ENCODE measurements at places on chromosomes 7 and 10.

GRCh38 chr7:25569765-25570164, 341.5 kb upstream of the NPVF start:
- no peak for DNase-seq

DNA sequence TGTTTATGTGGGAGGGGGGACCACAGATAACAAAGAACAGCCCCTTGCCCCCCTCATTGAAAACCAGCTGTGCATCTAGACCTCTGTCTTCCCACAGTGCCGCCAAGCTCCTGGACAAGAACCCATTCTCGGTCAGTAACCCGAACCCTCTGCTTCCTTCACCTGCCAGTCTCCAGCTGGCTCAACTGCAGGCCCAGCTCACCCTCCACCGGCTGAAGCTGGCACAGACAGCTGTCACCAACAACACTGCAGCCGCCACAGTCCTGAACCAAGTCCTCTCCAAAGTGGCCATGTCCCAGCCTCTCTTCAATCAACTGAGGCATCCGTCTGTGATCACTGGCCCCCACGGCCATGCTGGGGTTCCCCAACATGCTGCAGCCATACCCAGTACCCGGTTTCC, 91.0 kb upstream of the PDCD4 start:
- DNase-seq = no peak

GRCh38 chr7:17131983-17132655, 166.3 kb upstream of the AHR start:
- DNase-seq = no peak

GRCh38 chr10:18377898-18378297, 237.7 kb downstream of the CACNB2 start:
- no peak for DNase-seq

DNA sequence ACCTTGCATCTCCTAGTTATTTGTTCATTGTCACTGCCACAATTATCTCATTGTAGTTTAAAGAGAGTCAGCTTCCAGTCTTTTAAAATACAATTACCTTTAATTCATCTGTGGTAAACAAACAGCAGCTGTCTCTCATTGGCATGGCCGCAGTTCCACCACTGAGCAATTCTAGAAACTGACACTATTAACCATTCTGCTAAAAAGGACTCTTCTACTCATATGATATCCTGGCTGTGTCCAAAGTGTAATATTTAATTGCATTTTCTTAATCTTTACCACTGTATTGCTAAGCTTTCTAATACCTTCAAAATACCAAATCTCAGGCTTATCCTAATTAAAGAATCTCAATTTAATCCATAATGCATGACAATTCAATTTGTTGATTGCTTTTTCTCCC, 639.0 kb downstream of the AUTS2 start:
- DNase-seq = no peak

- no peak for DNase-seq
These were observed 298.6 kb upstream of the KIAA1217 start for GRCh38 chr10:23910291-23910690.

All from activated T-helper 1 cell treated with Interleukin-2 at 50 U/mL for 16 hours (primary cell).